ENCODE measurements at places on chromosomes 12 and 14. TPM values are rescaled to one million over a fixed set of nuclear protein-coding genes. Genes with fewer than 3 reads are reported as not detected.

The SLC38A4 gene
- not detected for total RNA-seq

The CMTM5 gene
- total RNA-seq, result not detected

The KRT81 gene
- 0.32 TPM for total RNA-seq

The KRT77 gene
- total RNA-seq, result not detected

The ACOT6 gene
- 0.30 TPM for total RNA-seq

The ACADS gene
- total RNA-seq, result 13.6 TPM

The NCKAP5L gene
- 10.7 TPM for total RNA-seq

The LRRIQ1 gene
- 0.65 TPM for total RNA-seq

The GPRC5A gene
- 14.3 TPM for total RNA-seq

The ZC3H10 gene
- total RNA-seq, result 6.5 TPM

The JAG2 gene
- 41.9 TPM for total RNA-seq

The PTPRB gene
- 92.9 TPM for total RNA-seq

The RASAL1 gene
- total RNA-seq, result not detected

The ABCC9 gene
- 0.15 TPM for total RNA-seq

The PLCZ1 gene
- total RNA-seq, result under 0.01 TPM

The RTL1 gene
- not detected for total RNA-seq

The CD163 gene
- total RNA-seq, result not detected

The RPS6KL1 gene
- total RNA-seq, result 5.2 TPM

The PPP1R36 gene
- 0.32 TPM for total RNA-seq

The VPS37B gene
- 14.3 TPM for total RNA-seq

The CLMN gene
- 5.5 TPM for total RNA-seq

The ESPL1 gene
- 18.1 TPM for total RNA-seq

The WNT1 gene
- not detected for total RNA-seq

The HRK gene
- not detected for total RNA-seq

The KRT82 gene
- total RNA-seq, result not detected

The VSX2 gene
- not detected for total RNA-seq

The TTC9 gene
- total RNA-seq, result under 0.01 TPM

The DAAM1 gene
- 33.0 TPM for total RNA-seq

The PPP2R3C gene
- 43.5 TPM for total RNA-seq

The TCL1B gene
- total RNA-seq, result not detected

The OLR1 gene
- total RNA-seq, result not detected

The CRIP1 gene
- total RNA-seq, result 2.4 TPM

The MUCL1 gene
- not detected for total RNA-seq

The FAIM2 gene
- under 0.01 TPM for total RNA-seq

The RNF212B gene
- total RNA-seq, result not detected

The ZC2HC1C gene
- total RNA-seq, result 3.6 TPM

The BAZ2A gene
- 15.0 TPM for total RNA-seq

The GPR162 gene
- total RNA-seq, result 9.4 TPM

The FAM181A gene
- not detected for total RNA-seq

The SPIC gene
- total RNA-seq, result not detected

The SIX1 gene
- 0.97 TPM for total RNA-seq

The AMHR2 gene
- not detected for total RNA-seq

The MYH6 gene
- total RNA-seq, result not detected

The GLIPR1L2 gene
- total RNA-seq, result not detected

The RASSF9 gene
- 1.2 TPM for total RNA-seq

The TAS2R7 gene
- not detected for total RNA-seq

The GLT8D2 gene
- 2.6 TPM for total RNA-seq

The CSRP2 gene
- 15.7 TPM for total RNA-seq

The FBRSL1 gene
- 4.0 TPM for total RNA-seq

The GZMH gene
- total RNA-seq, result not detected

The EML1 gene
- 66.9 TPM for total RNA-seq

The SERPINA9 gene
- total RNA-seq, result not detected

The HOXC5 gene
- not detected for total RNA-seq

The BICDL1 gene
- not detected for total RNA-seq

The SLC15A4 gene
- total RNA-seq, result 34.1 TPM

The ASIC1 gene
- total RNA-seq, result 0.76 TPM

The MTERF2 gene
- 5.5 TPM for total RNA-seq

The KRT6C gene
- not detected for total RNA-seq

The OR4E2 gene
- not detected for total RNA-seq

The MIP gene
- total RNA-seq, result not detected
